ENCODE measurements at places on chromosomes 6 and 20. TPM values are rescaled to one million over a fixed set of nuclear protein-coding genes. Genes with fewer than 3 reads are reported as not detected.

GRCh38 chr6:155795173-155795796 lies 339.6 kb upstream of the NOX3 start:
- H3K4me3 ChIP-seq: no peak overlapping the region
- H3K27me3 ChIP-seq: no peaks in the 10 kb centered on the region
- no peaks in the 10 kb centered on the region for H3K36me3 ChIP-seq
- no peak for DNase-seq
- no peaks in the 10 kb centered on the region for H3K4me1 ChIP-seq

GRCh38 chr6:112116221-112116620 lies 28.8 kb downstream of the FAM229B start:
- no peak for DNase-seq
- H3K27me3 ChIP-seq: no peaks in the 10 kb centered on the region
- H3K4me1 ChIP-seq: peaks cover 2% of the 10 kb centered on the region
- H3K36me3 ChIP-seq: peaks cover 68% of the 10 kb centered on the region

DNA sequence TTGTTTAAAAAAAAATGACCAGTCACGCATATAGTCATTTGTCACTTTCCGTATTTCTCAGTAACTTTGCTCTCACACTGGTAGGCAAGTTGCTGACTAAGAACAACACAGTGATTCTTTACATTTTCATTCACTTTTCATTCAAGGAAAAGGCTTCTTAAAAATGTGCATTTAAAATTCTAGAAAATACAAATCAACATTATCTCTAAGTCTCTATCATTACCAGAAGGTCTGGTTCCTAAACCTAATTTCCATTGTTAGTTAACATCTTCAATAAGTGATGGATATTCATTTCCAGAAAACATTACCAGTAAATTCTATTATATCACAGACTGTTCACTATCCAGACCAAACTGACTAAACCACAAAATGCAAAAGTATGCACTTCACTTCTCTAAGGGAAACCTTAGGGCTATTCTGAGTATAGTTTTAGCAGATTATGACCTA lies 115.3 kb downstream of the AHI1 start:
- no peak overlapping the region for H3K4me3 ChIP-seq
- no peaks in the 10 kb centered on the region for H3K4me1 ChIP-seq

DNA sequence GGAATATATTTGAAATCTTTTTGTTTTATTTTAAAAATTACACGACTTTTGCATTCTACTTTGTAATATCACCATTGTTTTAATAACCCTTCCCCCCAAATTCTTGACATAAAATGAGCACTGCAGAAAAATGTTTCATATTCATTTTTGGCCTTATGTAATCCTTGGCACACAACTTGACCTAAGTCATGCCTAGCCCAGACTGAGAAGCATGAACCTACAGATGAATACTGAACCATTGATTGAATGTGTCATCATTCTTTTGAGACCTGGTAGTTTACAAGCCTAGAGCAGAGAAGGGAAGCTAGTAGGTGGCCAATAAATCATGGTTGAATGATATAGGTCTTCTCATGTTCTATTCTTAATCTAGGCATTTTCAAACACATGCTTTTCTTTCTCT lies 89.4 kb upstream of the EDN1 start:
- no peaks in the 10 kb centered on the region for H3K27me3 ChIP-seq
- H3K36me3 ChIP-seq: no peaks in the 10 kb centered on the region
- H3K27ac ChIP-seq: no peak overlapping the region
- peaks cover 6% of the 10 kb centered on the region for H3K4me1 ChIP-seq

GRCh38 chr6:43125119-43125518 lies 46.0 kb upstream of the SRF start:
- no peaks in the 10 kb centered on the region for H3K27me3 ChIP-seq
- H3K4me3 ChIP-seq: no peak overlapping the region
- peak; percentile 87 for DNase-seq

DNA sequence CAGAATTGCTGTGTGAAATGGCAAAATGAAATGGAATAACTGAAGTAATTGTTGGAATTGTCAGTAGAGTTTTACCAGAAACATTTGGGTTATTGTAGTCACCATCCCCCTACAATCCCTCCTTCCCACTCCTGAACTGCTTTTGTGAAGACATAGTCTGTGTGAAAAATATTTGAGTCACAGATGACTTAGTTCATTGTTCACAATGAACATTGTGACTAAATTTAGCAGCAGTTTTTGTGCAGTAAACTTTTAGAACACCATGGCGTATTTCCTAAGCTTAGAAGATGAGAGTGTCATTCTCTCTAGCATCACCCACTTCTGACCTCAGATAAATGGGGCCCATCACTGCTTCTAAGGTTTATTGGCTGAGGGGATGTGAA lies 11.0 kb downstream of the OTOR start:
- peaks cover 2% of the 10 kb centered on the region for H3K27me3 ChIP-seq
- H3K4me1 ChIP-seq: no peaks in the 10 kb centered on the region
- H3K36me3 ChIP-seq: no peaks in the 10 kb centered on the region
- H3K4me3 ChIP-seq: no peak overlapping the region
- DNase-seq: no peak

GRCh38 chr20:25525867-25526266 lies 59.5 kb downstream of the NINL start:
- H3K27ac ChIP-seq: no peak overlapping the region
- H3K27me3 ChIP-seq: no peaks in the 10 kb centered on the region
- peaks cover 5% of the 10 kb centered on the region for H3K36me3 ChIP-seq
- peak; percentile 98 for DNase-seq
- peaks cover 13% of the 10 kb centered on the region for H3K4me1 ChIP-seq
- H3K4me3 ChIP-seq: no peak overlapping the region

GRCh38 chr6:150083839-150084238 lies 14.9 kb upstream of the ULBP3 start:
- no peak overlapping the region for H3K4me3 ChIP-seq
- no peak overlapping the region for H3K27ac ChIP-seq
- no peak for DNase-seq
- peaks cover 19% of the 10 kb centered on the region for H3K27me3 ChIP-seq
- H3K36me3 ChIP-seq: no peaks in the 10 kb centered on the region

DNA sequence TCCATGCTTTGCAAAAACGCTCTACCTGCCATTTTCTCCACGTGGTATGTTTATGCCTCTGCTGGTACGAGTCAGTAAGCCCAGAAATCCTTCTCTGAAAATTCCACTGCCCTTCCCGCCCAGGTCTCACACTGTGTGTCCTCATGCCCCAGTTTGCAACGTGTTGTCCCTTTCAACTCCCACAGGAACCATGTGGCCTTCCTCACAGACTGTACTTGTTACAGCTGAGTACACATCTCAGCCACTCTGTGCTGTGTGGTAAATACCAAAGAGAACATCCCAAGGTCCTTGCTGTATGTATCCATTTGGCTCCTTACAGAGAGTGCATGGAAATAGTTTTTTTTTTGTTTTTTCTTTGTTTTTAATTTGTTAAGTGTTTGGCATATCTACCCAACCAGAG lies 56.9 kb downstream of the RTN4IP1 start:
- H3K27me3 ChIP-seq: no peaks in the 10 kb centered on the region
- H3K4me3 ChIP-seq: no peak overlapping the region
- no peak overlapping the region for H3K27ac ChIP-seq
- H3K4me1 ChIP-seq: peaks cover 11% of the 10 kb centered on the region

GRCh38 chr6:112330879-112331265 lies 16.3 kb upstream of the RFPL4B start:
- H3K4me1 ChIP-seq: peaks cover 7% of the 10 kb centered on the region
- H3K36me3 ChIP-seq: no peaks in the 10 kb centered on the region
- no peak for DNase-seq
- no peaks in the 10 kb centered on the region for H3K27me3 ChIP-seq
- no peak overlapping the region for H3K27ac ChIP-seq
- no peak overlapping the region for H3K4me3 ChIP-seq

- H3K27me3 ChIP-seq: peaks cover 25% of the 10 kb centered on the region
- no peaks in the 10 kb centered on the region for H3K36me3 ChIP-seq
- H3K27ac ChIP-seq: no peak overlapping the region
- no peak for DNase-seq
- H3K4me1 ChIP-seq: peaks cover 7% of the 10 kb centered on the region
These were observed 64.4 kb downstream of the PSMG4 start for GRCh38 chr6:3323148-3323547.

GRCh38 chr6:144059139-144059538 lies 36.2 kb downstream of the SF3B5 start:
- H3K27me3 ChIP-seq: peaks cover 36% of the 10 kb centered on the region
- no peaks in the 10 kb centered on the region for H3K36me3 ChIP-seq
- DNase-seq: no peak
- no peaks in the 10 kb centered on the region for H3K4me1 ChIP-seq

HUS1B gene
- total RNA-seq: 0.56 TPM

CPNE5 gene
- not detected for total RNA-seq
